ENCODE measurements at places on chromosomes 7 and 10.
A peak's percentile ranks its signal among the peaks of the same experiment; 100 is the strongest.

- DNase-seq: no peak
Observed at GRCh38 chr10:36779238-36779846, 346.1 kb upstream of the ANKRD30A start.

GRCh38 chr7:121510302-121510701 is 114.2 kb upstream of the FAM3C start:
- DNase-seq: no peak

- no peak for DNase-seq
Observed at GRCh38 chr10:11192304-11193000, 174.8 kb downstream of the CELF2 start.

DNA sequence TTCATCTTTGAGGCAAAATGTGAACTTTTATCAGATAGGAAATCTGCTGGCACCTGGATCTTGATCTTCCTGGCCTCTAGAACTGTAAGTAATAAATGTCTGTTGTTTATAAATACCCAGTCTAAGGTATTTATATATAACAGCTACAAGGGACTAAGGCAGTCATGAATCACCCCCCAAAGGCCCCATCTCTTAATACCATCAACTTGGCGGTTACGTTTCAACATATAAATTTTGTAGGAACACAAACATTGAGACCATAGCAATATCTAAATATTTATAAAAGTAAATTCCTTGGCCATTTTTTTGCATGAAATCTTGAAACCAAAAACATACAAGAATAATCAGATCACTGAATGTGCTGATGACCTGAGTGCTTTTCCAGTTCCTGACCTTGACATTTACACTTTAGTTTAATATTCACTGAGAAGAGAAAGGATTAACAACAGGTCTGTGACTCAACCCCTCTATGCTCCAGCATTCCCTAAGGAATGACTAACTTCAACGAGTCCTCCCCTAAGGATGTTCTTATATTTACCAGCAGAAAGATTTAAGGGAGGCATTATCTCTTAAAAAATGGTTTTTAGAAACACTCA is 1438.5 kb upstream of the CELF2 start:
- no peak for DNase-seq

- DNase-seq: no peak
Observed at GRCh38 chr7:68423356-68423755, 1174.9 kb upstream of the AUTS2 start.

- no peak for DNase-seq
Observed at GRCh38 chr7:18583305-18583704, 87.8 kb downstream of the HDAC9 start.

- DNase-seq: no peak
Observed at GRCh38 chr7:96701258-96701657, 8.4 kb downstream of the SEM1 start.

DNA sequence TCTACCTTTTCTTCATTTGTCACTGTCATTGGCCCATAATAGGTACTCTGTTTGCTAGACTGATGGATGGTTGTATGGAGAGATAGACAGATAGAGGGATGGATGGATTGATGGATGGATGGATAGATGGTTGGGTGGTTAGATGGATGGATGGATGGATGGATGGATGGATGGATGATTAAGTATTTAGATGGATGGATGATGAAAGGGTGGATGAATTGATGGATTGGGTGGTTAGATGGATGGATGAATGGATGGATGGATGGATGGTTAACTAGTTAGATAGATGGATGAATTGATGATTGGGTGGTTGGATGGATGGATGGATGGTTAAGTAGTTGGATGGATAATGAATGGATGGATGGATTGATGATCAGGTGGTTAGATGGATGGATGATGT is 334.7 kb upstream of the AUTS2 start:
- no peak for DNase-seq

DNA sequence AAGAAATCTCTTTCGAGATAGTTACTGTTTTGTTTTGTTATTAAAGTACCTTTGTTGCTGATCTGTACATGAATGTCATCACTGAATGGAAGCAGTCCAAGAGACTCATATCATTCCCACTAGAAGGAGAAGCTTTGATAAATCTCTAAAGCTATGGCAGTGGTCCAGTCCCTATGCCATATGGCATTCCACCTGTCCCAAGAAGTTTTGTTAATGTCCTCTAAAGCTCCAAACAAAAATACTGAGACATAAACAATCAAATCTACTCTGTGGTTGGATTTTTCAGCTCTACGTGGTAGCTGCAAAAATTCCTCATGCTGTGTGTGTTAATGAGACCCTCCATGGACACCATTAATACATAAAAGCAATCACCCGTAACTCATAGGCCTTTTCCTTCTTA is 94.1 kb downstream of the LRRN3 start:
- DNase-seq: no peak

DNA sequence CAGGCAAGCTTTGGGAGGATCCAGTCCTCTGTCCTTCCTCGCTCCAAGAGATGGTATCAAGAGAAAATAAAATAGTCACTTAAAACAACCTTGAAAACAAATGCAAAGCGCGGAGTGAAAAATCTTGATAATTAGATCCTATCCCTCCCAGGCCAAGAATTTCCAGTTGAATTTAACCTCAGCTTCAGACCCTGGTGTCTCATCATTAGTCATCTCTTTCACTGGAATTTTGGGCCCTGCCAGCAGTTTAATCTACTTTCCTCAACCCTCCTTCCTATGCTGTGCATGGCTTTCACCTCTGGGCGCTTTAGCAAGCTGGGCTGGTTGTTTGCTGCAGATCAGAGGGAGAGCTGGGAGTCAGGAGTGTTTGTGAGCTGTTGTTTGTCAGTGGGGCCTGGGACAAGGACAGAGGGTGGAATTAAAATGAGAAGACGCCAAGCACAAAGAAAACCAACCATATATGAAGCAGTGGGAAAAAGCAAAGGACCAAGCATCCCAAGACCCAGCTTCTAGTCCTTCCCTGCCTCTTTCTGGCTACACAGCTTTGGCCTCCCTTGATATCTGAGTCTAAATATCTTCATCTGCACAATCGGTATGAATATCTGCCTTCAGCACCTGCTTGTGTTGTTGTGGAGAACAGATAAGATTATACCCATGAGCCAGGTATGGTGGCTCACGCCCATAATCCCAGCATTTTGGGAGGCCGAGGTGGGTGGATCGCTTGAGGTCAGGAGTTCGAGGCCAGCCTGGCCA is 13.5 kb downstream of the MYOF start:
- DNase-seq: no peak

DNA sequence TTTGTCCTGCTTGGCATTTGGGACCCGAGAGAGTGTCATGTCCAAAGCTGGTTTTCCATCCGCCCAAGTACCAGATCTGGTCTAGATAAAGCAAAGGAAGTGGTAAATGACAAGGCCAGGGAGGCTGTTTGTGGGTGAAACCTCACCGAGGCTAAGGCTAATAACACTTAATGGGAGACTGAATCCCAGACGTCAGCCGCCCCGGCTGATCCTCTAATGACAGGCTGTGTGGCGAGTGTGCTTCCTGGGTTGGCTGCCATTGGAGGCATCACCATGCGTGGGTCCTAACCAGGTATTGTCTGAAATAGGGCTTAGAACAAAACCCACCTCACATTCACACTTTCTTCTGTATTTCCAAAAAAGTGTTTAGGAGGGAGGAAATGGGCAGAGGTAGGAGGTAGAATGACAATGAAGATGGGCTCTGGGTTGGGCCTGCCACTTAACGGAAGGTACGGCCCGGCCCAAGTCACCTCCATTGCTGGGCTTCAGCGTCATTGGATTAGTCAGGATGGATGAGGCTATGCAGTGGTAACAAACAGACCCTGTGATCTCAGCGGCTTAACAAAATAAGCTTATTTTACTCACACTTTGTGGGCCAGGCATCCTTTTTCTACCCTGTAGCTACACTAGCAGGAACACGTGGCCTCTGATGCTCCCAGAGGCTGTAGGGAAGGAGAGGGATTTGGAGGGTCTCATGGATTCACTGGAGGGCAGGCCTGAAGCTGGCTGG is 59.7 kb downstream of the PROSER2 start:
- DNase-seq: no peak

DNA sequence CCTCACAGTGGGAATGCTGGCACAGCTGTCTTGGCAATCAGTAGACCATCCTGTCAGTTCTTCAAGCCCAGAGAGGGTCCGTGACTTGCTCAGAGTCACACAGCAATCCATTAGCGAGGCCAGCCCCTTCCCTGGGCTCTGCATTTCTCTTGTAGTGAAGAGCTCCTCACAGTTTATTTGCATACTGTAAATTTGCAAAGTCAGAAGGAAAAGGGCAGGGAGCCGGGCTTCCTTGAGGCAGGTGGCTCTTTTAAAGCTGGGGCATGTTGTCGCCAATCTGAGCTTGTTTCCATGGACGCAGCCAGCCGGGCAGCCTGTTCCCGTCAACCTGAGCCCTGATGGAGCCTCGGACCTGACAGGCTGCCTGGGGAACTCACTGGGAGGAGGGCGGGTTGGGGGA is 123.4 kb downstream of the CUX1 start:
- DNase-seq: no peak

- DNase-seq: no peak
Observed at GRCh38 chr10:43809211-43809930, 160.7 kb upstream of the ZNF32 start.

DNA sequence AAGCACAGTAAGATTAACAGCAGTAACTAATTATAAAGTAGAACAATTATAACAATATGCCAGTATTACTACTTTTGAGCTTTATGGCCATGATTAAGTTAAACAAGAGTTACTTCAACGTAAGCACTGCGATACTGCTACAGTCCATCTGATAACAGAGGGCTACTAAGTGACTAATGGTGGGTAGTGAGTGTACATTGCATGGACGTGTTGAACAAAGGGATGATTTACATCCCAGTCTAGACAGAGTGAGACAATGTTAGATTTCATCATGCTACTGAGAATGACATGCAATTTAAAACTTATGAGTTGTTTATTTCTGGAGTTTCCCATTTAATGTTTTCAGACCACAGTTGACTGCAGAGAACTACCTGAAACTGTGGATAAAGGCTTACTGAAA is 45.6 kb downstream of the TPST1 start:
- DNase-seq: no peak

GRCh38 chr7:66380272-66380888 is 175.2 kb downstream of the TPST1 start:
- DNase-seq: no peak

GRCh38 chr10:91635401-91636400 is 2.8 kb upstream of the PPP1R3C start:
- DNase-seq: no peak

DNA sequence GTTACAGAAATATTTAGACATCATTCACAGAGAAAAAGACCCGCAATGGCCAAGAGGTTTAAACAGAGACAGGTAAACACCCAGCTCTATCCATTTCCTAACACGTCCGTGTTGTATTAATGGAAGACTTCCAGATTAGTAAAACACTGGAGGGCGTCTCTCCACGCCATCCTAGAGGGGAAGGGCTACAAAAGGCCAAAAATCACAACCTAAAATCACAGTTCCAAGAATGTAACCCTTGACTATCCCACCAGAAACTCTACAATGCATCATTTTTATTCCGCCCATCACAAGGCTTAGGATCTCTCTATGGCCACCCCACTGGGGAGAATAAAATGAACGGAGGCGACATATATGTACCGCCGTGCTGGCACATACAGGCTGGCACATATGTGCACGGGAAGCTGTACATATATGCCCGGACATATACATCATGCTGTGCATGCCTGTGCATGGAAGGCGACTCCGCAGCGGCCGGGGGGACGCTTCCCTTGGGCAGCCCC is 734 bp downstream of the PCLO start:
- no peak for DNase-seq

DNA sequence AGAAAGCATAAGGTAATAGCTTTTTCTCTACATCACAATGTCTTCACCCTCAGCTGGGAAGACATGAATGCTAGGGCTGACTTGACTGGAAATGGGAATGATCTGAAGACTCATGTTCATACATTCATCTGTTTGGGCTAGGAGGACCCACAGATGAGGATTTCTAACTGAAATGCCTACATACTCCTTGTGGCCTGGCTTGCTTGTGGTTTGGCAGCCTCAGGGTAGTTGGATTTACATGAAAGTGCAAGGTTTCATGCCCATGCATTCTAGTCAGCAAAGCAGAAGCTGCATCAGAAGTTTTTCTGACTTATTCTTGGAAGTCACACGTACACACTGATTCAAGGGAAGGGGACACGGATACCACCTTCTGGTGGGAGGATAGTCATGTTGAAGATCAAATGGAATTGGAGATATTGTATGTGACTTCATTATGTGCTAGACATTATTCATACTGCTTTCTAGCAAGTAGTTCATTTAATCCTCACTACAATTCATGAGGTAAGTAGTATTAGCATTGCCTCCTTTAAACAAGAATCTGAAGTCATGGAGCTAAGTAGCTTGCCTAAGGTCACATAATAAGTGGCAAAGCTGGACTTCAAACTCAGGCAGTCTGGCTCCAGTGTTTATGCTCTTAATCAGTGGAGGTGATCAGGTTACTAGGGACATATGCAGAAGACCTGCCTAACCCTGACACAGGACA is 957.0 kb downstream of the LRMDA start:
- DNase-seq: no peak

DNA sequence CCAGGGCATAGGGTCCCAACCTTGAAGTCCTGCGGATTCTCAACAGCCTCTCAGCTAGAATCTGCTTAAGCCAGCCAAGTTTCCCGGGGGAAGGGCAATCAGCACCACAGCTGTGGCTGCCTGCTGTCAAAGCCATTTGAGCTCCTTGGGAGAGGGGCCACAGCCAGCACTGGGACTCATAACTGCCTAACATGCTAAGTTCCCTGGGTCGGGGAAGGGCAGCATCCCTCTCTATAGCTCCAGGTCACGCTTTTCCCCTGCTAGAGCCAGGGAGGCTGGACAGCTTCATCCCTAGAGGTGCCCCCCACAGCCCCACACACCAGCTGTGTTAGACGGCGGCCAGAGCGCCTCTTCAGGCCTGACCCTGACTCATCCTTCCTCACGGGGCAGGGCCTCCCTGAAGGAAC is 49.6 kb upstream of the PDE1C start:
- no peak for DNase-seq

GRCh38 chr10:79149662-79150443 is 81.1 kb downstream of the ZMIZ1 start:
- no peak for DNase-seq

GRCh38 chr7:44151956-44152355 is 10.8 kb upstream of the MYL7 start:
- no peak for DNase-seq

- no peak for DNase-seq
Observed at GRCh38 chr7:66306243-66306642, 101.1 kb downstream of the TPST1 start.

DNA sequence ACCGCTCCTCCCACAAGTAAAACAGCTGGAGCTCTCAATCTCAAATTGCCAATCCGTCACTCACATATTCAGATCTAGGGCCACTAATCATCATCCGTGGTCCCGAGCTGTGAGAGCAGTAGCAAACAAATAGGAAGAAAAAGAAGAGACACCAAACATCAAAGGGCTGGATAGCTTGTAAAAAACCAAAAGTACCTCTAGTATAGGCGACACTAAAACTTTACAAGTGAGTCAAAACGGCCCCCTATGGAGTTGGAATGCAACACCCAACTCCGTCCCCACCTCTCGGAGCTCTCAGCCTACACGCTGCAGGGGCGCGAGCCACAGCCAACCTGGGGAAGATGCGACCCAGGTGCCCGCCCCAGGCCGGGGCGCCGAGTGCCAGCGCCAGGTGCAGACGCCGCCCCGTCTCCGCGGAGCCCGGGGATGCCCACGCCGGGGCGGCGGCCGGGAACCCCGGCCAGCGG is 581 bp downstream of the FAM3C start:
- peak; percentile 30 for DNase-seq
